Substantia nigra (tissue), 51 donors: ENCODE measurements at places on chromosomes 4 and X.

DNA sequence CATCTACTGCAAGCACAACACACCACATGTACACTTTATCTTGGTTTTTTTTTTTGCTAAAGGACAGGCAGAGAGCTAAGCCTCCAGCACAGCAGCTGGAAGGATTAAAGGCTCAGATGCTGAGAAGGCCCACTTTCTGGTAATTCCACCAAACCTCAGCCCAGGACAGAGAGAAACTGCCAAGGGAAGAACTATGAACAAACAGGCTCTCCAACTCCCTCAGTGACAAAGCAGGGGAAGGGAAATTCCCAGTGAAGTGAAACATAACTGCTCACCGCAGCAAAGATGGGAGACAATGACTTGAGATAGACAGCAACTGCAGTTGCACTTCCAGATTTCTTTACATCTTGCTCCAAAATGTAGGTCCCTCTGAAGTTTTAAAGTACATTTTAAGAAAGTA lies 4.8 kb downstream of the PROM1 start:
- DNase-seq: no peak

- no peak for DNase-seq
Measured at GRCh38 chrX:43717161-43717560, 61.1 kb downstream of the MAOA start.

DNA sequence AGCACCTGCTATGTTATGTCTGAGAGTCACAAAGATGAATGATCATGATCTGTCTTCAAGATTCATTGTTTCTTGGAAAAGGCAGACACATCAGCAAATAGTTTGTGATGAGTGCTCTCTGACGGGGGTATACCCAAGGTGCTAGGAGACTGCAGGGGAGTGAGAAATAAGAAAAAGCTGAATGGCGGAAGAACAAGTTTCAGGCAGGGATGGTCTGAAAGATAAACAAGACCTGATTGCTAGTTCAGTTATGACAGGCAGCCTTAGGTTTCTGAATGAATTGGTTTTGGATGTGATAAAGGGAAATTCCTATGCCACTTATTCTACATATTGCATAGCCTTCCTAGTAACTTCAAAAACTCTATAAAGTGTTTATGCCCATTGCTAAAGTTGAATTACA lies 327.0 kb upstream of the DKK2 start:
- DNase-seq: no peak

DNA sequence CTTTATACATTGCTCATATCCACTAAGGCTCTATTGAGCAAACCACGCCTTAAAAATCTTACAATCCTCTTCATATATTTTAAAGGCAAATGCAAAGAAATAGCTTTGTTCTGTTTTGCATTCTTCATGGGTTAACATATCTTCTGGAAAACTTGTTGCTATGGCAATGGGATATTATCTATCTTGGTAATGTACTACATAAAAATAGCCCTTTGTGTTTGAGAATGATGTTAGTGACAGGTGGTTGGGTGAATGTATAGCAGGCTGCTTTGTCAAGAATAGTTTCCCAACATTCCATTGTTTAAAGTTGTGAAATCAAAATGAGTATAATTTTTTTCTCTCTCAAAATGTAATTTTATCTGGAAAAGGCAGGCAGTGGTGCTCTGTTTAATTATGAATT lies 16.8 kb downstream of the REPS2 start:
- no peak for DNase-seq

DNA sequence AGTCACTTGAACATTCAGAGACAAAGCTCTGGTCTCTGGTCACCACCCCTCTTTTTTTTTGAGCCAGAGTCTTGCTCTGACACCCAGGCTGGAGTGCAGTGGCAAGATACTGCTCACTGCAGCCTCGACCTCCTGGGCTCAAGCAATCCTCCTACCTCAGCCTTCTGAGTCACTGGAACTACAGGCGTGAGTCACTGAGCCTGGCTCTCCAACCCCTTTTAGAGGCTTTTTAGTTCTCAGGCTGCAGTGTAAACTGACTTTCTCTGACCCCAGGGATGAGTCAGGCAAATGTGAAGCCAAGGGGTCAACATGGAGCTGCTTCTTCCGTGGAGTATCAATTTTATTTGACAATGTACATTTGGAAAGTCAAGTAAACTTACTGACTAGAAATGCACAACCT lies 229.2 kb downstream of the PTTG2 start:
- DNase-seq: no peak
